Common myeloid progenitor, CD34-positive (primary cell): ENCODE measurements at places on chromosomes 3 and 15.

- no peak for DNase-seq
These were observed 11.9 kb downstream of the ARRDC4 start for GRCh38 chr15:97972366-97972765.

- no peak for DNase-seq
These were observed 60.4 kb downstream of the SPSB4 start for GRCh38 chr3:141111364-141112155.

DNA sequence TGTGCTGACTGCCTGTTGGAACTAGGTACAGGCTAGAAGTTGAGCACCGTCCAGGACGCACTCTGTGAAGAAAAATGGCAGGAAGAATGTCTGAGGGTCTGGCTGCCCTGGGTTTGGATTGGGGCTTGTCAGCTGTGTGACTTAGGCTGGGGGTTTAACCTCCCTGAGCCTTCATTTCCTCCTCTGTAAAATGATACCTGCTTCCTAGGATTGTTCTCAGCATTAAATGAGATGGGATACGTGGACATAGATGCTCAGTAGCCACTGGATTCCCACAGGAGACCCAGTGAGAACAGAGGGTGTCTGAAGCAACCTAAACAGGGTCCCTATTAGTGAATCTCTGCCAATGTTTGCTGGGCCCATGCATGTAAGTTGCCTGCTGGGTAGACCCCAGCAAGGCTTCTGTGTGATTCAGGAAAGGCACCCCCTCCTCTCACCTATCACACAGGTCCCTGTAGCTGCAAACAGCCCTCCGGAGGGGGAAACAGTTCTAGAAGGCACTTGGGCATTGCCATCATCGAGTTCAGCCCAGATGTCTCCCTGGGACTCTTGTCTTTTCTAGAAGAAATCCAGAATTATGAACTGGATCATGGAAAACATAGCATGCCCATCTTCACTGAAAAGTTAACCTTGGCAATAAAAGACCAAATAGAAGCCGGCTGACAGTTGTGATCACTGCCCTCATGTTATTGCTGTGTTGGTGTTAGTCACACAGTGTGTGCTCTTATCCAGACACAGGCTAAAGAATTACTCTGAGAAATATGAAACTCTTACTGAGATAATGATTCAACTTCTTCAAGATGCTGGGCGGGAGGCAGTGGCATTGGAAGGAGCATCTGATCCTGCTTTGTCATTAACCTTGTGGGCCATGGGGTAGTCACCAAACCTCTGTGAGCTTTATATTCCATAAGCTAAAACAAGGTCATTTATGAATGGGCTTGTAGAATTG is 64.5 kb downstream of the SMAD6 start:
- no peak for DNase-seq

- DNase-seq, result no peak
These were observed 7.0 kb upstream of the CMC1 start for GRCh38 chr3:28234454-28234853.

- DNase-seq, result peak; percentile 44
These were observed 60.5 kb downstream of the SENP2 start for GRCh38 chr3:185646382-185647133.

DNA sequence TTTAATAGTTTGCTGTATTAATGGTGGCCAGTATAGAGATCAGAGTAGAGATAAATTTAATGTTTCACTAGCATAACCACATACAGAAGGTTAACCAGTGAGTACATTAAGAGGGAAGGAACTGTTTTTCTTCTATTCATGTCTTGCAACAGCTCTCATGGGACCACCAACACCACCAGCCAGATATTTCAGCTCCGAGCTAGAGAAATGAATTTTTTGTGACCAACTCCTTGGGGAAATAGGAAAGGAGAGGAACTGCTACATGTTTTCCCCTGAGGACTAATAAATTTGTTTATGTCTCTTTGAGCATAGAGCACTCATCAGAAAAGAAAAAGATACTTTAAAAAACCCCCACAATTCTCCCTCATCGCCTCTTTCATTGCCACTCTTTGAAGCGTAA is 247.5 kb downstream of the MBNL1 start:
- DNase-seq, result no peak

- no peak for DNase-seq
These were observed 8.0 kb downstream of the RNU5B-1 start for GRCh38 chr15:65312400-65312916.

- no peak for DNase-seq
These were observed 71.1 kb upstream of the BLM start for GRCh38 chr15:90645873-90646575.

- DNase-seq, result no peak
These were observed 52.3 kb upstream of the ADAMTS9 start for GRCh38 chr3:64739971-64740631.

GRCh38 chr3:129571605-129572547 is 28.9 kb downstream of the H1-8 start:
- no peak for DNase-seq

GRCh38 chr3:189160519-189161309 is 11.1 kb upstream of the TPRG1 start:
- no peak for DNase-seq

GRCh38 chr3:192422997-192423342 is 304.4 kb downstream of the FGF12 start:
- DNase-seq, result peak; percentile 25

DNA sequence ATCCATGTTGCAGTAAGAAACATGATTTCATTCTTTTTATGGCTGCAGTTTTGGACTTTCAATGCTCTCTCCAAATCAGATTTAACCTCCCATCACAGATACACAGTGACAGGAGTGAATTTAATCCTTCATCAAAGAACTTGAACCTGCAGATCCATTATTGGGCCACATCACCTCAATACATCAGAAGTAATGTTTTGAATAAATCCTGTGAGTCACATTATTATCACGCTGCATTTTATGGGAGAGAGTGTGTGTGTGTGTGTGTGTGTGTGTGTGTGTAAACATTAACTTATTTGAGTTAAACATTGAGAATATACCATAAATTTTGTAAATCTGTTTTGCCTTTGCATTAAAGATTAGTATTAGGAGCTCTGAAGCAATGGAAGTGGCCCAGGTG is 316.7 kb downstream of the FOXP1 start:
- DNase-seq, result no peak

GRCh38 chr3:38088126-38089078 is 48.5 kb downstream of the ACAA1 start:
- DNase-seq, result no peak

GRCh38 chr3:12165909-12166308 is 7.2 kb upstream of the TIMP4 start:
- no peak for DNase-seq

- DNase-seq, result no peak
These were observed 231.6 kb downstream of the XXYLT1 start for GRCh38 chr3:195039180-195039843.

DNA sequence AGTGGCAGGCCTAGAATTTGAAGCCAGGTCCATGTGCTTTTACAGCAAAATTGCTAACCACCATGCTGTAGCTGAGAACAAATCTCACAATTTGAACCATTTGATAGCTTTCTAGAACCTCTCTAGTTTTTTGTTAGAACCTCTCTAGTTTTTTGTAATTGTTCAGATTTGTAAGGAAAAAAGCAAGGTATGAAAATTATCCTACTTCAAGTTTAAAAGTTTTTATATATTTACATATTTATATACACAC is 9.8 kb downstream of the GXYLT2 start:
- no peak for DNase-seq

DNA sequence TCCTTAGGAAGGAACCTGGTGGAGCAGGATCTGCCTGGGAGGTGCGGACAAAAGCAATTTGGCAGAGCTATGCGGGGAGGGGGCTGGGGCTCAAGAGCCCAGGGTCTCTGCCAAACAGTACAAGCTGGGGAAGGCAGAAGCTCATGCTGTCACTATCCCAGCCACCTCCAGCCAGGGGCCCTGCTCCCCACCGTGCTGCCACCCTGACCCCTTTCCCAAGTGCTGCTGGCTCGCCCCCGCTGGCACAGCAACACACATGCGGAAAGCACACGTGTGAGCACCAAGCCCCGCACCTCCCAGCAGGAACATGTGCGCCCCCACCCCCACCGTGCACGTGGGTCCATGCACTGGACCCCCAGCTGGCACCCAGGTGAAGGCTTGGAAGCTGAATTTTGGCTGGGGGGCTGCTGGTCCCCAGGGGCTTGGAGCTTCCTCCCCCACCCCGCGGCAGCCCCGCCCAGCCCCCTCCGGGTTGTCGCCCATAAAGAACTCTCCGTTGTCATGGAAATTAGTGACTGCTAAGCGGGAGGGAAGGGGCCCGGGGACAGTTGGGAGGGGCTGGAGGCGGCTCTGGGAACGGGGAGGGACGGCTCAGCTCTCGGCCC is 742 bp downstream of the CAMKV start:
- DNase-seq, result no peak

- DNase-seq, result no peak
These were observed 477.6 kb downstream of the ZNF385D start for GRCh38 chr3:21273259-21274025.

- peak; percentile 68 for DNase-seq
These were observed 42.7 kb upstream of the ATP2B2 start for GRCh38 chr3:10547841-10548783.

DNA sequence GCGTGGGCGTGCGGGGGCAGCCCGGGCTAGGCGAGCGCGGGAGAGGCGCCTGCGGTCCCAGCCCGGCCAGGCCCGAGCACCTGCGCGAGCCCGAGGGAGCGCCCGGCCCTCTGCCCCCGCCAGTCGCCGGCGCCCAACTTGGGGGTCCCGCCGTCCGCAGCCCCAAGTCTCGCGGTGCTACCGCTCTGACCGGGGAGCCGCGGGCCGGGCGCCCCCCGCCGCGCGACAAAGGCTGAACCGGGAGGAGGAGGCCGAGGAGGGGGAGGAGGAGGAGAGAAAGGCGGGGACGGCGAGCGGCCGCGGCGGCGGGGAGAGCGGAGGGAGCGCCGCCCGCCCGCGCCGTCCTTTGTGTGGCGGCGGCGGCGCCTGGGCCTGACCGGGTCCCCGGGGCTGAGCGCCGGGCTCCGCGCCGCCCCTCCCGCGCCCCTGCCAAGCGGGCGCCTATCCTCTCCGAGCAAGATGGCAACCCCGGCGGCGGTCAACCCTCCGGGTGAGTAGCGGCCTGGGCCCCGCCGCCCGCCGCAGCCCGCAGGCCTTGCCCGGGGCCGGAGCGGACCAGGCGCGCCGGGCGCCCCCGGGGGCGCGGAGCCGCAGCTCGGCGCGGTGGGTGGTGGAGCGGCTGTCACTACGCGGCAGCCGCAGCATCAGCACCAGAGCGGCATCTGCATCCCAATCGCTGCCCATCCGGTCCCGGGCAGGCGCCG is at the start of gene ARNT2:
Gene ARNT2, plus strand, starts transcription at position 326 of the 704 bp plus-strand sequence. Its CDS starts 134 bp downstream, at position 460.
- DNase-seq, result no peak

GRCh38 chr15:53218666-53219580 is 428.8 kb upstream of the ONECUT1 start:
- DNase-seq, result no peak

GRCh38 chr3:126211569-126211968 is 31.2 kb upstream of the ALDH1L1 start:
- DNase-seq, result no peak

DNA sequence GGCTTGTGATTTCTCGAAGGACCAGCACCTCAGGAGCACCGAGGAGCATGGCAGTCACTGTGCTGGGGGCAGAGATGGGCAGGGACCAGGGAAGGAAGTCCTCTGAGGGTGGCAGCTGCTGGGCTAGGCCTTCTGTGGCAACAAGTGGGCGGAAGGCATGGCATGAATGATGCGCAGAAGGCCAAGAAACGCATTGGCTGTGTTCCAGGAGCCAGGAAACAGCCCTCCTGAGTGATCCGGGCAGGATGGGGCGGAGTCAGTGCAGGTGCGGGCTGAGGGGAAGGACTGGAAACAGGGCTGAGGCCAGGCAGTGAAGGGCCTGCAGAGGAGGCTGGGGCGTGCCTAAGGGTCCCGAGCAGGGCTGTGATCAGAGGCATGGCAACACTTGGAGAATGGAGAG is 23.6 kb downstream of the MRPS11 start:
- DNase-seq, result no peak

GRCh38 chr3:17313746-17314145 is 428.7 kb downstream of the TBC1D5 start:
- no peak for DNase-seq

DNA sequence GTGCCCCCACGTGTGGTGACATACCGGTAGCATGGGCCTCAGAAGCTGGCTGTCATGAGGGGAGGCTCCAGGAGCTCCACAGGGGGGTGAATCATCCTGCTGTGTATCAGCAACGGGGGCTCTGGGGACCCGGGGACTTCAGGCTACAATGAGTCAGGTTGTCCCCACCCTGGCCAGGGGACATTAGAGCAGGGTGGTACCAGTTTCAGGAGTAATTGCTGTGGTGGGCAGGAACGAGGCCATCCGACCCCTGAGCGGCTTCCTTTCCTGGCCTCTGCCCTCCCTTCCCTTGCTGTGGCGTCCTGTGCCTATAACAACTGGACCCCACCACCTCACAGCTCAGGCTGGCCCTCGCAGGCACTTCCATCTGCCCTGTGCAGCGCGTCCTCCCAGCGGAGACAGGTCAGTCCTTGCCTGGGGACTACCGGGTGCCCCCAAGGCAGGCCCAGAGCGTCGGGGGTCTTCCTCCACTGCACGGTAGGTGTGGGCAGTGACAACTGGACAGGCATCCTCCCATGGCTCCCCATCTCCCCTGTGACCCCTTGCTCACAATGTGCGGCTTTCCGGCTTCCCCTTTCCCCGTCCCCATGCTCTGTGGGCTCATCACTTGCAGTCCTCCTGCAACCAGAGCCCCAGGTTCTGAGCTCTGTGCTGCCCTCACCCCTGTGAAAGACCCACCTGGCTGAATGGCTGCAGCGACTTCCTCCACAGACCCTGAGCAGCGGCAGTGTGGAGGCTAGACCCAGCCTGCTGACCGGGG is 57.0 kb downstream of the KLF15 start:
- DNase-seq, result no peak
